D341Med (cell line): ENCODE measurements at places on chromosomes 11 and 22.
A peak's percentile ranks its signal among the peaks of the same experiment; 100 is the strongest.

- no peak for DNase-seq
Measured at GRCh38 chr11:86737737-86738136, 62.6 kb upstream of the PRSS23 start.

GRCh38 chr11:109734566-109734965, 312.6 kb downstream of the C11orf87 start:
- no peak for DNase-seq

- DNase-seq: no peak
Measured at GRCh38 chr11:70544067-70544773, 145.9 kb downstream of the CTTN start.

DNA sequence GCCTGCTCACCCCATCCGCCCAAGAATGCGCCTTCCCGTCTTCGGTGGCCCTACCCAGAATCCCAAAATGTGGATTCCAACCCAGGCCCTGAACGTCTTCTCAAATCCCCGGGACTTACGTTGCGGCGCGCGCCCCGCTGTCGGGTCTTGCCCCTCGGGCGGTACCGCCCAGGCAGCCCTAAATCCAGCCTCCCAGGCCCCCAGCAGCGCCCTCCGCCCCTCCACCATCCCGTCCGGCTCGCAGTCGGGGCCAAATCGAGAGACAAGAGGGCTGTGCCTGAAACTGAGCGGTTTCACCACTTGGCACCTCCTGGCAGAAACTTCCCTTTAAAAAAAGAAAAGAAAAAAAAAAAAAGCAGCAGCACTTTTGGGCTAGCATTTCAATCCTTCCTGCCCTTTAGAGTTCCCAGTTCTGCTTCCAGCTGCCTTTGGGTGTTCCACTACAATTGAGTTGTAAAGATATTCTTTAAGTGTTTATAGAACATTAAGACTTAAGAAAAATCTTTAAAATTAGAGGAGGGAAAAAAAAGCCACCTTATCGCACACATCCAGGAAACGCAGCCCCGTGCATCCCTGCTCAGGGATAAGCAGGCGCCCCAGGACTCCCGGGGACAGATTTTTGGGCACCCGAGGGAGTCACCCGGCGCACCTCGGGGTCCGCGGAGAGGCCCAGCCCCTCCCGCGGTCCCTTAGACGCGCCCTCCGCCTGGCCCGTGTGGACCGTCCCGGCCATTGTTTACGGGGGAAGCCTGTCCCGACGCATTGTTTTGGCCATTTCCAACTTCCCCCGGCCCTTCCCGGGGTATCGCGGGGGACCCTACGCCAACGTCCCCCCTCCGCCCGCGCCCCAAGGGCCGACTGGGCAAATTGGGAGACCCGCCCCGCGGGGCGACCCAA, 57.6 kb downstream of the KCNJ4 start:
- peak; percentile 53 for DNase-seq

GRCh38 chr11:102384419-102385079, 37.5 kb downstream of the BIRC2 start:
- DNase-seq: no peak

GRCh38 chr11:126109941-126110731, 47.5 kb upstream of the CDON start:
- no peak for DNase-seq

- DNase-seq: no peak
Measured at GRCh38 chr22:40405178-40406062, 35.0 kb downstream of the SGSM3 start.

DNA sequence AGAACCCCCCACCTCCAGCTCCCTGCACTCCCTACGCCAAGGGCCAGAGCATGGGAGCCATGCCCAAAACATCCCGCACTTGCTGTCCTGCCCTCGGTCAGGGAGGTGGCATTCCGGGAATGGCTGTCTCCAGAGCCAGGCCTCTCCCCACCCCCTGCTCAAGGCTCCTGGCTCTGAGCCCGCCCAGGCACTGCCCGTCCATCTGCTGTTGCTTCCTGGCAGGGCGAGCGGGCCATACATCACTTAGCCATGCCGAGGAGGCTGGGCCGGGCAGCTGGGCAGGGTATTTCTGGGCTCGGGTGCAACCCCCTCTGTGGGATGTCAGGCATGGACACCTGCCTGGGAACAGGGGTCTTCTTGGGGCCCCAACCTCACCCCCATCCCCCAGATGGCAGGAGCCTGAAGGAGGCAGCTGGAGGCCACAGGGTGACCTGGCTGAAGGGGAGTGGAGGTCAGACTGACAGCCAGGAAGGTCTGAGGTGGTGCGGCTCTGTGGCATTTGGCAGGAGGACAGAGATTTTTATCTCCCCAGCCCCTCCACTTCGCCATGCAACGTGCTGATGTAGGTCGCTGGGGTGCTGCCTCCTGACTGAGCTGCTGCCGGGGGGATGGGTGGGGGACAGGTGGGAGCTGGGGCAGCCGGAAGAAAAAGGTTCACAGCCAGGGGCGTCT, 8.7 kb upstream of the CABP7 start:
- DNase-seq: no peak

- no peak for DNase-seq
Measured at GRCh38 chr22:30267382-30268302, 991 bp upstream of the OSM start.
